Brain (organoid and tissue), 16 donors: ENCODE measurements at places on chromosomes 13 and 19.

DNA sequence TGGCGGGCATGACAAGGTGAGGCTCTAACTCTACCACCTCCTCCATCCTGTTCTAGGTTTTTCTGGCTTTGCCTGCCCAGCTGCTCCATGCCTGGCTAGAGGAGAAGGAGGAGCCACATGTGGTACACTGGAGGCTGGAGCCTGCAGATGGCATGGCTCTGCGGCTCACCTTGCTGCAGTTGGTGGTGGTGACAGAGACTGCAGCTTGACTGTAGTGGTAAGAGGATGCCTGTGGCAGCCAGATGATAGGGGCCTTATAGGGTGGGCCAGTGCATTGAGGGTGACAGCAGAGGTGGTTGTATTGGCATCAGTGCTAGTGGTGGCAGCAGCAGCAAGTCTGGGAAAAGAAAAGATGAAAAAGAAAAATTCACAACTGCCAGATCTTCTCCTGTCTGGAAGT lies 146.2 kb downstream of the TNFRSF19 start:
- no peak for DNase-seq

GRCh38 chr13:48491423-48492095 lies 41.3 kb downstream of the RCBTB2 start:
- no peak for DNase-seq

- peak; percentile 67 for DNase-seq
These were observed 105.8 kb downstream of the SOX1 start for GRCh38 chr13:112172641-112173251.

DNA sequence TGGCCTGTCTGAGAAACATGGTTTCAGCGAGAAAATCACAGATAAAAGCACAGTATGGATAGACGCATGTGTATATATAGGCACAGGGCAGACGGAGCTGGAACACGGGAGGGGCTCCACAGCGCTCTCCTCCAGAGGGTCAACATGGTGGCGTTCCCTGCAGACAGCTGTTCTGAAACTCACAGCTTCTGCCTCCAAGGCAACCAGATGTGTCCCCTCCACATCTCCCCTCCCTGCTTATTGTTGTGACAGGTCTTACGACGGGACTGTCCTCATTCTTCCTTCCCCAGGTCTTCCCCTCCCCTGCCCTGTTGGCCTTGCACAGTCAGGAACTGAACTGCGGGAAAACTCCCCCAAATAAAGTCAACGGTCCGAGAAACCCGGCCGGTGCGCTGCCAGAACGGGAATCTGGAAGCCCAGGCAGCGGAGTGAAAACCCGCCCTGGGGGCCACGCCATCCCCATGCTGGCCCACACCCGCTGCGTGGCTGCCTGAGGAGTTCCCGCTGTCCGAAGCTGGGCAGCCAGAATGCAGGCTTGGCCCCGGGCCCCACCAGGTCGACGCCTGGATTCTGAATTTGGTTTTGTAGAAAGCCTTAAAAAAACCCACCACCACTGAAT lies 2.6 kb upstream of the TIMM13 start:
- DNase-seq: no peak

GRCh38 chr19:13817615-13818371 lies 22.6 kb downstream of the ZSWIM4 start:
- no peak for DNase-seq

DNA sequence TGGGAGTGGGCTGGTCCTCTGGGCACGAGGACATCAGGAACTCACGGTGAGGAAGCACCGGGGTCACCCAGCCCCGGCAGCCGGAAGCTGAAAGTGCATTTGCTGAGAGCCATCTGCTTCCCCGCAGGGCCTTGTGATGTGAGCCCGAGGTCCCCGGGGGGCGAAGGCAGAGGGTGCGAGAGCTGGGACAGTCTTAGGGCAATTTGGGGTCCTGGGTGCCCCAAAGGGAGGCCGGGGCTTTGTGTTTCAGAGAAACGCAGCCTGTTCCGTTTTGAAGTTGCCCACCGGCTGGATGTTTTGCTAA lies 4.8 kb downstream of the F2RL3 start:
- DNase-seq: no peak

- DNase-seq: no peak
These were observed 51.1 kb downstream of the RFC3 start for GRCh38 chr13:33869005-33869404.

GRCh38 chr19:31693131-31693932 lies 344.1 kb upstream of the TSHZ3 start:
- DNase-seq: no peak

GRCh38 chr13:68872338-68872737 lies 1235.3 kb upstream of the ATXN8OS start:
- no peak for DNase-seq

- DNase-seq: peak; percentile 97
These were observed 643.1 kb upstream of the ARGLU1 start for GRCh38 chr13:107211073-107211472.

- DNase-seq: peak; percentile 84
These were observed 2.6 kb downstream of the MBNL2 start for GRCh38 chr13:97224544-97225300.

GRCh38 chr13:61151062-61151461 lies 264.6 kb downstream of the PCDH20 start:
- DNase-seq: no peak

DNA sequence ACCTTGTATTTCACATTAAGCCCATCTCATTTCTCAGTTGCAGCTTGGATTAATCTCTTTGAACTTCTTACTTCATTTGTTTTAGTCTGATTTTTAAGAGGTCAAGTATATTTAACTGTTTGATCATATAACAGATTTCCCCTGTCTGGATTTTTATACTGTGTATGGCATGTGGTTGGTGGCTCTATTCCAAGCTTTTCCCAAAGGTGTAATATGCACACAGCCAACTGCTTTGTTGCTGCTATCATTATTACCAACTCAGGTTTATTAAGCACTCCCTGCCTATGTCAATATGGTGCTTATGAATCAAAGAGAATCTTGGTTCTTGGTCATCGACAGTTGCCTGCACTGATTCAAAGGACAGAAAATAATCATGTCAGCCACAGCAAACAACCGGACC lies 92.6 kb downstream of the RAP2A start:
- DNase-seq: no peak

DNA sequence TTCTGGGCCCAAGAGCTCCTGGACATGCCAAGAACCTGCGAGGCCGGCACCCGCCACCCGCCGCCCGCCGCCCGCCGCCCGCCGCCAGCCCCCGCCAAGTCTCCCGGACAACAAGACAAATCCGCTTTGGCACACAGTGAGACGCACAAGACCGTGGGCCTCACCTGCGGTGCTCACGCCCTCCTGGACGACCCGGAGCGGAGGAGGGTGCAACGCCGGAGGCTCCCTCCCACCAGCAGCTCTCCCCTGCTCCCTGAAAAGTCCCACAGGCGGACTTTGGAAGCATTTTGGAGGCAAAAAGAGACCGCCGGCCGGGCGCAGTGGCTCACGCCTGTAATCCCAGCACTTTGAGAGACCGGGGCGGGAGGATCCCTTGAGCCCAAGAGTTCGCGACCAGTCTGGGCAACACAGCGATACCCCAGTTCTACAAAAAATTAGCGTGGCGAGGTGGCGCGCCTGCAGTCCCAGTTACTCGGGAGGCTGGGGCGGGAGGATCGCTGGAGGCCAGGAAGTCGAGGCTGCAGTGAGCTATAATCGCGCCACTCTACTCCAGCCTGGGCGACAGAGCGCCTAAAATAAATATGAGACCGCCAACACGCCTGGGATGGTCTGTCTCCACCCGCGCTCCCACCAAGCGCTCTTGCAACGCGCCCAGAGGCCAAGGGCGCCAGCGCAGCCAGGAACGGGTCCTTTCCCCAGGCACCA lies 783 bp downstream of the RHPN2 start:
- DNase-seq: no peak

- no peak for DNase-seq
These were observed 15.0 kb downstream of the MAU2 start for GRCh38 chr19:19335408-19336158.

DNA sequence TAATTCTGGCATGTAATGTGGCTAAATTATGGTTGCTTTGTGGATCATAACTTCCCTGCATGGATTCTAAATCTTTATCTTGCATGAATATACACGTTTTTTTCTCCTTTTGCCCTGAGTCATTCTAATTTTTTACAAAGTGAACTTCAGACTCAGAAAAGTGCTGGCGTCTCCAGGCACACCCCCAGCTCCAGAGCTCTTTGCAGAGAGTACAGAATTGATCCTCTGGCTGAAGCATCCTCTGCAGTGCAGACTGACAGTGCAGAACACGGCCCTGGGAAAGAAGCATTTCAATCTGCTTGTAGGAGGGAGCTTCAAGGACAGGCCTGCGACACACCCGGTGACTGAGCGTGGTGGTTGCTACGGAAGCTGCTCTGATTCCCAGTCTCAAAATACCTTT lies 228.1 kb downstream of the FGF9 start:
- no peak for DNase-seq

DNA sequence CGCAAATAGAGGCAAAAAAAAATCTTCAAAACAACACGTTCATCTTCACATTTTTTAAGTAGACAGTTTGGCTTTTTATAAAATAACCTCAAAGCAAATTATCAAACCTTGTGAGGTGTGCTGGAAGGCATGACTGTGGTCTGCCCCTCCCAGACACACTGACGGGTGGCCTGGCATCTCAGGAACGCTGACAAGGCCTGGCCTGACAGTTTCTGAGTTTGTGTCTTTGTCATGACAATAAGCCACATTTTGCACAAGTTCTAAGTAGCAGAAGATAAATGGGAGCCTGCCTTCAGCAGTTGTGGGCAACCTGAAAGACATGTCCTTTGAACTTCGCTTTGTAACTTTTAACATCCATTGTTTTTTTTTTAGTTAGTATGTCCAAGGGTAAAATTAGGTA lies 38.5 kb downstream of the SOX21 start:
- no peak for DNase-seq

DNA sequence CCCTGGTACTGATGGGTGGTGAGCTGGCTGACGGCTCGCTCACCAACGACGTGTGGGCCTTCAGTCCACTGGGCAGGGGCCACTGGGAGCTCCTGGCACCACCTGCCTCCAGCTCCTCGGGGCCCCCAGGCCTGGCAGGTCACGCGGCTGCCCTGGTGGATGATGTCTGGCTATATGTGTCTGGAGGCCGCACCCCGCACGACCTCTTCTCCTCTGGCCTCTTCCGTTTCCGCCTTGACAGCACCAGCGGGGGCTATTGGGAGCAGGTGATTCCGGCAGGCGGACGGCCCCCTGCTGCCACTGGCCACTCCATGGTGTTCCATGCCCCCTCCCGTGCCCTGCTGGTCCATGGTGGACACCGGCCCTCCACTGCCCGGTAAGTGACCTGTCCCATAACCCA lies 10.5 kb downstream of the MEGF8 start:
- no peak for DNase-seq

DNA sequence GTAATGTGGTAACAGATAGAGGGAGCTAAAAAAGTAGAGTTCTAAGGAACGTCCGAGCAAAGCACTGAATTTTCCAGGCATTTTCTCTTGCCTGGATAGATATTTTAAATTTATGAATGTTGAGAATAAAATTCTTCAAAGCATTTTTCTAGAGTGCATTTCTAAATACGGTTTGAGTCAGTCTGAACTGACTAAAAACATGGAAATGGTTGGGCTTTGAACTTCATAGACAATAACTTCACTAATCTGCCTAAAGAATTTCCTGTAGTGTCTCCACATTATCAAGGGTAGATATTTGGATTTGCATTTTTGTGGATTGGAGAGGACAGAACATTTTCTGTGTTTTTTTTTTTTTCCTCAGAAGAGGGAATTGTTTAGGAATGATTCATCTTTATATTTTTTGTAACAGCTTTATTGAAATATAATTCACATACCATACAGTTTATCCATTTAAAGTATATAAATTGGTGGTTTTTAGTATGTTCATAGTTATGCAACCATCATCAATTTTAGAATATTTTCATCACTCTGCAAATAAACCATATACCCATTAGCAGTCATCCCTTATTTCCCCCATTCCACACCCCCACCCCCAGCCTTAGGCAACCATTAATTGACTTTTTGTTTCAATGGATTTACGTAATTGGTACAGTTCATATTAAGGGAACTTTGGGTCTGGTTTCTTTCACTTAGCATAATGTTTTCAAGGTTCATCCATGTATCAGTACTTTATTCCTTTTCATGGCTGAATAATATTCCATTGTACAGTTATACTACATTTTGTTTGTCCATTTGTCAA lies 20.7 kb downstream of the GARRE1 start:
- no peak for DNase-seq

GRCh38 chr19:39299404-39299803 lies 3.2 kb downstream of the IFNL1 start:
- DNase-seq: no peak

DNA sequence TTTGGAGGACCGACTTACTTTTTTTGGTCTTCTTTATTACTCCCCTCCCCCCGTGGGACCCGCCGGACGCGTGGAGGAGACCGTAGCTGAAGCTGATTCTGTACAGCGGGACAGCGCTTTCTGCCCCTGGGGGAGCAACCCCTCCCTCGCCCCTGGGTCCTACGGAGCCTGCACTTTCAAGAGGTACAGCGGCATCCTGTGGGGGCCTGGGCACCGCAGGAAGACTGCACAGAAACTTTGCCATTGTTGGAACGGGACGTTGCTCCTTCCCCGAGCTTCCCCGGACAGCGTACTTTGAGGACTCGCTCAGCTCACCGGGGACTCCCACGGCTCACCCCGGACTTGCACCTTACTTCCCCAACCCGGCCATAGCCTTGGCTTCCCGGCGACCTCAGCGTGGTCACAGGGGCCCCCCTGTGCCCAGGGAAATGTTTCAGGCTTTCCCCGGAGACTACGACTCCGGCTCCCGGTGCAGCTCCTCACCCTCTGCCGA lies 409 bp downstream of the FOSB start:
- no peak for DNase-seq

GRCh38 chr19:18419699-18420460 lies 682 bp downstream of the SSBP4 start:
- no peak for DNase-seq

GRCh38 chr13:69579351-69579750 lies 528.3 kb upstream of the ATXN8OS start:
- peak; percentile 41 for DNase-seq

GRCh38 chr19:48095612-48096175 lies 14.9 kb downstream of the PLA2G4C start:
- DNase-seq: no peak

DNA sequence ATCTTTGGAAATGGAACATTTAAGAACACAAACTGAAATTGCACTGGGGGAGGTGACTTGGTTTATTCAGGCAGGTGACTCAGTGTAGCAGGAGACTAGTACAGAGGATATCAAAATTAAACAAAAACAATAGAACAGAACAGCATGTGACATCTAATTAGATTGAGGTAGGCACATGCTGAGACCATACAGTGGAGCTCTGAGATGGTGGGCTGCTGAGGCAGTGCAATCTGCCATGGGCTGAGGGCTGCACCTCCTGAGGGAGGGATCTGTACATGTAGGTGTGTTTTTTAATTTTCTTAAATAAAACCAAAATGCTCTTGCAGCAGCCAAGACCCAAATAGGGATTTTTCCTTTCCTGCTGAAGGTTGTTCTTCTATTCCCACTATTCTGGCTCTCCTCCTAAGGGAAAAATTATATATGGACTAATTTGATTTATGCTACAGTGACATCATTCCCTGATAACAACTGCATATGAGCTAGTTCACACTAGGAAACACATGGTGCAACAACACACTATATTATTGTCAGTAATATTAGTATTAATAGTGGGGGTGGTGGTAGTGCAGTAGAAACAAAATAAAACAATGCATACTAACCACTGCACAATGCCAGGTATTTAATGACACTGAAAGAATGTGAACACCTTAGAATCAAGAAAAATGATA lies 48.0 kb downstream of the LNX2 start:
- peak; percentile 18 for DNase-seq
